Activated T-cell treated with anti-CD3 and anti-CD28 coated beads, Interleukin-2, amount 50 U/mL, for 4 hours (primary cell): ENCODE measurements at places on chromosomes 6 and 20. TPM values are rescaled to one million over a fixed set of nuclear protein-coding genes. Genes with fewer than 3 reads are reported as not detected.

Gene SMLR1
- total RNA-seq, result not detected

- DNase-seq, result no peak
Measured at GRCh38 chr20:50387996-50388332, 122.2 kb upstream of the PTPN1 start.

DNA sequence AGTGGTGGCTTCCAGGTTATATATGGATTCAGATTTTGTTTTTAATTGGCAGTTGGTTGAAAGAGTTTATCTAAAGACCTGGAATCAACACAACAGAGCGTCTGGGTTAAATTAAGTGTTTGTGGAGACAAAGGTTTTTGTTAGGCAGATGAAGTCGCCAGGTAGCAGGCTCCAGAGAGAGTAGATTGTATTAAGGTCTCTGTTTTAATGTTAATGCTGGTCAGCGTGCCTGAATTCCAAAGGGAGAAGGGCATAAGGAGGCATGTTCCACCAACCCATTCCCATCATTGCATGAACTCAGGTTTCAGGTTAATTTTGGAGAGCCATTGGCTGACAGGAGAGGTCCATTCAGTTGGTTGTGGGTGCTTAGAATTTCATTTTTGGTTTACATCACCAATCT lies 744.1 kb upstream of the GJE1 start:
- DNase-seq, result no peak

GRCh38 chr20:36472637-36473090 lies 68.7 kb upstream of the MYL9 start:
- no peak for DNase-seq

- DNase-seq, result no peak
Measured at GRCh38 chr20:10336959-10337729, 96.9 kb downstream of the MKKS start.

Gene MOXD1
- total RNA-seq, result not detected

Gene OR2H2
- not detected for total RNA-seq

DNA sequence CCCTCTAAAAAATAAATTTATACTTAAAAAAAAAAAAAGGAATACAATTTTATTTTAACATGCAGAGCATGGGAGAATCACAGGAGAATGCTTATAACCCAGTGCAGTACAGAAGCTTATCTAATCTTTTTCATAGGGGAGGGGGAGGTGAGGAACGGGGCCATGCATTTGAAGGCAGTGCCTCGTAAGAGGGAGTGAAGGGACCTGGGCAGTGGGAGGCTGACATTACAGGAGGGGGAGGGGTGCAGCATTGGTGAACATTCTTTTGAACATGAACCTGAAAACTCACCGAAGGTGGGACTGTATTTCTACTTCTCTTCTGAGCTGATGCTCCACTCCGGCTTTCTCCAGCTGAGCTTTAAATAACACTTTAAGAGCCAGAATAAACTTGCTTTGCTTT lies 9.3 kb downstream of the AURKA start:
- no peak for DNase-seq

DNA sequence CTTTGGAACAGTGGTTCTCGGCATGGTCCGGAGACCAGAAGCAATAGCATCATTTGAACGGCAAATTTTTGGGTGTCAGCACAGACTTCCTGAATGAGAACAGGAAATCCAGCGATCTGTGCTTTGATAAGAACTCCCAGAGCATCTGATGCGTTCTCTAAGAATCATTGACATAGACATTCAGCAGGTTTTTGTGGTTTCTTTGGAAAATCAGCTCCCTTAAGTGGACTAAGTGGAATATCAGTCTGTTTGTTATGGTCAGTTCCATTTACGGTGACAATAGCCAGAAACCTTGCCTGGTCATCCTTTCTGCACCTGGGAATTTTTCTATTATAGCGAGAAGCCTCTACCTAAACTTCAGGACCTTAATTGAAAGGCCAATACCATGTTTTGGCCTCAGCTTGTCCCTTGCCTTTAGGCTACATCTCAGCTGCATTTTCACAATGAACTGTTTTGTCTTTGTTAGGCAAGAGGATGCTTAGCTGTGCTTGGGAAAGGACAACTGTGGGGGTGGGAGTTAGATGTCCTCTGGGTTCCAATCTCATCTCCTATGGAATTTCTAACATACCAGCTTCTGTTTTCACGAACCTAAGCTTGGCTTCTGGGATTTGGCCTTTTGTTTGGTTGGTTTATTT lies 299.7 kb downstream of the CDKAL1 start:
- no peak for DNase-seq

Gene EDN1
- total RNA-seq, result 0.24 TPM

Gene RUNX2
- total RNA-seq, result 31.0 TPM

Gene MAP7
- 1.3 TPM for total RNA-seq

Gene PSORS1C1
- total RNA-seq, result not detected

- no peak for DNase-seq
Measured at GRCh38 chr20:15059438-15059837, 722.0 kb upstream of the FLRT3 start.

DNA sequence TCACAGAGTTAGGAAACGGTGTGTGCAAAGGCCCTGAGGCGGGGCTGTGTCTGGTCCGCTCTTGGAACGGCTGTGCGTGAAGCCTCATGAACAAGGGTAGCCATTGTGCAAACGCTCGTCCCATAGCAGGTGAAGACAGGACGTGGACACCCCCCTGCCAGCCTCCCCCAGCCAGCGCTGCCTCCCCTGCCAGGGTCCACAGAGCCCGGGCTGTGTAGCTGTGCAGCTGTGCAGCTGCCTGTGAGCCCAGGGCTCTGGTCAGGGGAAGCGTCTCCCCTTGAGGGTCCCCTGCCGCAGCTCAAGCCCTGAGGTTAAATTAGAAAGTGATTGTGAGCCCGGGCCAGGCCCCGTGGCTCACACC lies 139.4 kb downstream of the TAF4 start:
- DNase-seq, result no peak

Gene SMIM28
- not detected for total RNA-seq

- DNase-seq, result no peak
Measured at GRCh38 chr6:49264496-49264895, 198.6 kb downstream of the MMUT start.

- DNase-seq, result no peak
Measured at GRCh38 chr6:141580131-141580530, 552.6 kb upstream of the GJE1 start.

Gene DNAH8
- 0.22 TPM for total RNA-seq

GRCh38 chr6:7264041-7264440 lies 49.0 kb downstream of the SSR1 start:
- no peak for DNase-seq

Gene ULBP3
- total RNA-seq, result 0.40 TPM

GRCh38 chr6:36160147-36160760 lies 29.9 kb downstream of the MAPK13 start:
- no peak for DNase-seq

GRCh38 chr6:63213325-63213724 lies 2.1 kb downstream of the FKBP1C start:
- DNase-seq, result no peak

DNA sequence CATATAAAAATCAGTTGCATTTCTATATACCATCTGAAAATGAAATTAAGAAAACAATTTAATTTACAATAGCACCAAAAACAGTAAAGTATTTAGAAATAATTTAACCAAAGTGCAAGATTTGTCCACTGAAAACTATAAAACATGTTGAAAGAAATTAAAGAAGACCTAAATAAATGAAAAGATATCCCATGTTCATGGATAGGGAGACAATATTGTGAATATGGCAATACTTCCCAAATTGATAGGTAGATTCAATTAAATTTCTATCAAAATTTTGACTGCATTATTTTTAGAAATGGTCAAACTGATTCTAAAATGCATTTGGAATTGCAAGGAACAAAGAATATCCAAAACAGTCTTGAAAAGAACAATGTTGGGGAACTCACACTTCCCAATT lies 17.6 kb upstream of the POU3F2 start:
- no peak for DNase-seq

DNA sequence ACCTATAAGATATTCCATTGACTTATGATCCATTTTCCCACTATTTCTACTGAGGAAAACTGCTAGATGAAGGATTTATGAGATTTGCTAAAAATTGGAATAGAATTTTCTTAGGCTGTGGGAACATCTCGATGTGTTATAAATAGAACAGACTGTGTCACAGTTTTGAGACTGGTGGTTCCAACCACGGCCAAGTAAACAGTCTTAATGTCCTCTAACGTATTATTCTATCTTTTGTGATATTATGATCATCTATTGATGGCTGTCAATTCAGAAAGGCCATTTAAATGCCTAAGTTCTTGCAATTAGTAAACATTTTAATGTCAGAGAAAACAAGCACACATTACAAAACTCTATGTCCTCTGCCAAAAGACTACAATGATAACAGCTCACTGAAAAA lies 71.5 kb upstream of the PLN start:
- no peak for DNase-seq

- no peak for DNase-seq
Measured at GRCh38 chr6:144657691-144658090, 372.6 kb downstream of the UTRN start.

Gene ACTL10
- 5.0 TPM for total RNA-seq

DNA sequence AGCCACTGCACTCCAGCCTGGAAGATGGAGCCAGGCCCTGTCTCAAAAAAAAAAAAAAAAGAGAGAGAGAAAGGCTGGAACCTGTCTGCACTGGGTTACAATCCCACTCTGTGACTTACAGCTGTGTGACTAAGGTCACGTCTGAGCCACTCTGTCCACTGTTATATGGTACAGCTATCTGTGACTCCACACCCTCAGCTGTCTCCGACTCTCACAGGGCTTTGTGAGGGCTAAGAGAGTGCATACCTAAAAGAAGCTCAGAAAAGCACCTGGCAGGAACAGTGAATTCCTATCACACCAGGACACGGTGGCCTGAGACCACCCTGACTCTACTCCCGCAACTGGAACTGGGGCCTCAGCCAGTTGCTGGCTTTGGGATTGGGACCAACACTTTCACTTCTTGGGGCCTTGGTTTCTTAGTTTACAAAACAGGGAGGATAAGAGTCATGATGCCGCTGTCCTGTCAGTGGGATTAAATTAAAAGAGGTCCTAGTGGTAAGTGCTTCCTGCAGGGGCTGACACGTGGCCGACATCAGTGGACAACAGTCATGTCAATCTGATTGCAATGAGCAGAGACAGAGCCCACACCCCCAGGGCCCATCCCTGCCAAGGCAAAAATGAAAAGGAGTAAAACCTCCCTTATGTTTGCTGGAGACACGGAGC lies 5.7 kb upstream of the CD93 start:
- DNase-seq, result no peak

DNA sequence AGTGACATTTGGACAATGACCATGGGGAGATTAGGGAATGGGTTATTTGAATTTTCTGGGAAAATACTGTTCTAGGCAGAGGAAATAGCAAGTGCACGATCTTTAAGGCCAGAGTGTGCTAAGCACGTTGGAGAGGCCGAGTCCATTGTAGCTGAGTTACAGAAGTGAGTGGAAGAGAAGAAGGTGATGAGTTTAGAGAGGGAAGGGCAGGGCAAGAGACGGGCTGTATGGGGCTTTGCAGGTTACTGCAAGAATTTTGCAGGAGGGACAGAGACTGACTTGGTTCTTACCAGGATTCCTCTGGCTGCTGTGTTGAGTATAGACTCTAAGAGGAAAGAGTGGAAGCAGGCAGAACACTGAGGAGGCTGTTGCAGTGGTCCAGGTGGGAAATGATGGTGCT lies 1.1 kb upstream of the NCOA3 start:
- no peak for DNase-seq

Gene TRIM10
- total RNA-seq, result not detected

GRCh38 chr6:54248319-54248718 lies 59.9 kb upstream of the TINAG start:
- DNase-seq, result no peak

DNA sequence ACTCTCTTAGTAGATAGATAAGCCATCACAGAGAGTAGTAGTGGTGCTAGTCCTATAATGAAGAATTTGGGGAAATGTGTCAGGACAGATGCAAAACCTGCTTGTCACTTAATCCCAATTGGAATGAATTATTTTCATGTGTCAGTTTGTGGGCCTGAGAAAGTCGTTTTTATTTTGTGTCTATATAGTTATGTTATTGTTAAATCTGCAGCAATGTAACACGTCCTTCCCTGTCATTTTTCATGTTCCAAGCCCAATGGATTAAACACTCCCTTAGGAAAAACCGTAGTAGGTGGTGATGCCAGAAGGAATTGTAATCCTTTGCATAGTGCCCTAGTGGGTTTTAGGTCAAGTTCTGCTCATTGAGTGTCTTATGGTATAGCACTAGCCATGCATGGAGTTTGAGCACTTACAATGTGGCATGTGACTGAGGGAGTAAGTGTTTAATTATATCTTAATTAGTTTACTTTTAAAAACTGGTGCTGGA lies 105.9 kb upstream of the PRSS16 start:
- DNase-seq, result no peak

DNA sequence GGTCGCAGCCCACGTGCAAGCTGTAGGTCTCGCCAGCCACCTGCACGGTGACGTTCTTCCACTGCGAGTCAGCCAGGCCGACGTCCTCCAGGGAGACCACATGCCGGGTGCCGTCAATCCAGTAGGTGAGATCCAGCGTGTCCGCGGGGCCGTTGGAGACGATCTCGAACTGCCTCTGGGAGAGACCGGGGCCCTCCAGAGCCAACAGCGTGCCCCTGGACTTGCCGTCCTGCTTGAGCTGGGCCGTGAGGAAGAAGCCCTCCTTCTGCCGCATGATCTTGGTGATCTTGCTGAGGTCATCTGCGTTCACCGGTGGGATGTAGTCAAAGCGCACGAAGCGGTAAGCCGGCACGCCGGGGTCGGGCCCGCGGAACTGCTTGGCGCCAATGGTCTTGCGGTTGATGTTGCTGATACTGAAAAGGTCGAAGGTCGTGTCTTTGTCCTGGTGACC lies 5.1 kb downstream of the THBS2 start:
- DNase-seq, result no peak

Gene ESR1
- total RNA-seq, result 0.54 TPM

DNA sequence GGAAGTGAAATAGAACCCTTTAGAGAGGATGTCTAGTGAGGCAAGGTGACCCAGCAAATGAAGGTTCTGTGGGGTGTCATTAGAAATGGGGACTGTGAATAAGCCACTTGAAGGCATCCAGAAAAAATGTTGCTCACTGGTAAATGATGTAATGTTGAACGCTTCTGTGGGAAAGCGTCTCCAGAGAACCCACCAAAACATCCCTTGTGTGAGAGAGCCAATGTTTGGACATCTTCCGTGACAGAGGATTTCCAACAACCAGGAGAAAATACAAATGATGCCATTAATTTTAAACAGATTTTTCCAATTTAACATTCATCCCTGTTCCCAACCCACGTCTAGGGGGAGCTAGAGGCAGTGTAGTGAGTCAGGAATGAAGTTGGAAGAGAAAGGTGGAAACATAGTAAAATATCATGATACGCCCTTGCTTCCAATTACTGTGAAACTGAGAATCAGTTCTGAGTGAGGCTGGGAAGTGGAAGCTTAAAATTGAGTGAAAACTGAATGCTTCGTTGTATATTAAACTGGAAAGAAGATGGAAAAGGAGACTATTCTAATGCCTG lies 584.2 kb downstream of the CD109 start:
- no peak for DNase-seq

DNA sequence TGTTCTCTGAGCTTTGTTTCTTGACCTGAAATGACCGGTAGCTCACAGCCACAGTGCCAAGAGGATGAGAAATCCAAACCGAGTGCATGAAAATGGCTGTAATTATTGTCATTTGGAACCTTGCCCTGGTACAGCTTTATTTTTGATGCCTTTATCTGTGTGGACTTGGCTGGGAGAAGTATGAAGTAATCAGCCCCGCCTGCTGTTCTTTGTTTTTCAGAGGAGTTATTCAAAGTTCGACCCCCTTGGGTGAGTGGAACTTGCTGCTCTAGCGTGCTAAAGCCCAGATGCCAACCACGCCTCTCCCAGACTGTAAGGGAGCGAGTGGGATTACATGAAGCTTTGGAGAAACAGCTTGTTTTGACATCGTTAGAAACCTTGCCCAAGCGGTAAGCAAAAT lies 48.3 kb downstream of the ECT2L start:
- DNase-seq, result no peak

Gene CENPQ
- total RNA-seq, result 12.4 TPM

GRCh38 chr6:125910527-125910926 lies 46.0 kb upstream of the HINT3 start:
- no peak for DNase-seq
